ENCODE measurements at places on chromosomes 2 and 18.

- peak; percentile 66 for DNase-seq
Measured at GRCh38 chr18:63366213-63367052, 573 bp downstream of the KDSR start.

DNA sequence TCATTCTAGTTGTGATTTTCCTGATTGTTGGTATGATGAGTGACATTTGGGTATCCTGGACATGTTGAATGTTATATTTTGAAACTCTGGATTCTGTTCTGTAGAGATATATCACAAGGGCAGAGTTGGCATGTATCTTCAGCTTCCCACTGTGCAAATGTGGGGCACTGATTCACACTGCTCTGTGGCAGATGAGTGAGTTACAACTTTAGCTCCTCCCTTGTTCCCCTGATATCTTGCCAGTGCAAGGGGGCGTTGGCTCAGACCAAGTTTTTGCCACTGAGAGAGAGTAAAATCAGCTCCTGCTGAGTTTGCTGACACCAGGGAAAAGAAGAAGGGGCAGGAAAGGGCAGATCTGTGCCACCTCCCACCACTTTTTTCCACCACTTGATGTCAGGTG is 199.6 kb upstream of the MMADHC start:
- DNase-seq: no peak

DNA sequence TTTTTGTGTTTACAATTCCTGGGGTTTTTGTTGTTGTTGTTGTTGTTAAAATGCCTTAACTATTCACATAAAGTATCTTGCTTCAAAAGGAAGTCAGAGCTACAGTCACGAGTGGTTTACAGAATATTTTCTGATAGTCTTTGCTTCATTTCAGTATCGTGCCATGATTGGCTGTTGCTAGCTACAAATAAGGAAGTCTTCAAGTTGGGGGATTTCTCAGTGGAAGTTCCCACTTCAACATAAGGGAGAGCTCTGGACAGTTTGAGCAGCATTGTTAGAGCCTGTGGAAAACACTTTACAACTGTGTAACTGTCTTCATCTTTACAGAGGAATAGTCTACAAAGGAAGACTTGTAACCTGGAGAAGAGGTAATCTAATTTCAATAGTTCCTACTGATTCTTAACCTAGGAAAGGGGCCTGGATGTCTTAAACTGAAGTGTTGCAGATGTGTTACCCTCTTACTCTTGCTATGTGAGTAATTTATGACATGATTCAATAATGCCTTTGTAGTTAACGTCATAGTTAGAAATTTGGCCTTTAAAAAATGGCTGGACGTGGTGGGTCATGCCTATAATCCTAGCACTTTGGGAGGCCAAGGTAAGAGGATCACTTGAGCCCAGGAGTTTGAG is 23.4 kb upstream of the TANK start:
- no peak for DNase-seq

- DNase-seq: no peak
Measured at GRCh38 chr2:73133566-73134197, 20.9 kb upstream of the RAB11FIP5 start.

- no peak for DNase-seq
Measured at GRCh38 chr2:143545949-143546255, 416.7 kb downstream of the ARHGAP15 start.

DNA sequence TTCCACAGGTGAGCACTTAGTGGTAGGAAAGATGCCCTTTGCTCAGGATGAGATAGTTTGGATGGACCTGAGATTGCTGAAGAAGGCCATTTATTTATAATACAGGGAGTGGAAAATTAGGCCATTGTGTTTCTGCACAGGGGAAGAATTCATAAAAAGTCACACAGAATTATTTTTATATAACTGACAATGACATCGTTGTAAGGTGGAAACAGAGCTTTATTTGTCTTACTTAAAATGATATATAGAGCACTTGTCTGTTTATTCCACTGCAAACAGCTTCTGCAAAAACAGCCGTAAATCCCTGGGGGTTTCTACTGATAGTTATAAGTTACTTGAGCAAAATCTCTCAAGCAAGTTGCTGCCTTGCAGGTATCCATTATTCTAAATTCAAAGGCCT is 158.1 kb upstream of the ZNF521 start:
- DNase-seq: no peak

GRCh38 chr2:224999754-225000153 is 42.5 kb downstream of the DOCK10 start:
- DNase-seq: no peak

- no peak for DNase-seq
Measured at GRCh38 chr2:83342860-83343329, 1116.2 kb downstream of the SUCLG1 start.

DNA sequence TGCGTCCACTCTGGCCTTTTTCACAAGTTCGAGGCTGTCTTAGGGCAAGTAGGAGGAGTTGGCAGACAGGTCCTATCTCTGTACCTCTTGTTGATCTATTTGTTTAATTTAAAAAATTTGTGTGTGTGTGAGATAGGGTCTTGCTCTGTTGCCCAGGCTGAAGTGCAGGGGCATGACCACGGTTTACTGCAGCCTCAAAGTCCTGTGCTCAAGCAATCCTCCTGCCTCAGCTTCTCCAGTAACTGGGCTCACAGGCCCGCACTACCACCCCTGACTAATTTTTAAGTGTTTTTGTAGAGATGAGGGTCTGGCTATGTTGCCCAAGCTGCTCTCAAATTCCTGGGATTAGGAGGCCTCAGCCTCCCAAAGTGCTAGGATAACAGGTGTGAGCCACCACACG is 4.2 kb upstream of the SLC35F6 start:
- DNase-seq: no peak

DNA sequence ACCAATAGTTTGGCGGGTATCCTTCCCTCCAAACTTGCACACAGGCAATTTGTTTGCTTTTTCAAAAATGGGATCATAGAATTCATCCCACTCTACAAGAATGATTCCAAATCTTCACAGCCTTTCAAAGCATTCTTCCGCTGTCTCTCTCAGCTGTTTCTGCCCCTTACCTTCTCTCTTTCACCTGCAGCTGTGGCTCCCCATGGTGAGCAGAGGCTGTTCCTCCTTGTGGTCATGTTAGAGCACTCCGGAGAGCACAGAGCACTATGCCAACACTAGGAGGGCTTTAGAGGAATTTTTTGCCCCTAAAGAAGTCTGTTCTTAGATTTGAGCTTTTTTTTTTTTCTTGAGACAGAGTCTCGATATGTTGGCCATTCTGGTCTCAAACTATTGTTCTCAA is 30.4 kb downstream of the MTHFD2 start:
- DNase-seq: no peak

DNA sequence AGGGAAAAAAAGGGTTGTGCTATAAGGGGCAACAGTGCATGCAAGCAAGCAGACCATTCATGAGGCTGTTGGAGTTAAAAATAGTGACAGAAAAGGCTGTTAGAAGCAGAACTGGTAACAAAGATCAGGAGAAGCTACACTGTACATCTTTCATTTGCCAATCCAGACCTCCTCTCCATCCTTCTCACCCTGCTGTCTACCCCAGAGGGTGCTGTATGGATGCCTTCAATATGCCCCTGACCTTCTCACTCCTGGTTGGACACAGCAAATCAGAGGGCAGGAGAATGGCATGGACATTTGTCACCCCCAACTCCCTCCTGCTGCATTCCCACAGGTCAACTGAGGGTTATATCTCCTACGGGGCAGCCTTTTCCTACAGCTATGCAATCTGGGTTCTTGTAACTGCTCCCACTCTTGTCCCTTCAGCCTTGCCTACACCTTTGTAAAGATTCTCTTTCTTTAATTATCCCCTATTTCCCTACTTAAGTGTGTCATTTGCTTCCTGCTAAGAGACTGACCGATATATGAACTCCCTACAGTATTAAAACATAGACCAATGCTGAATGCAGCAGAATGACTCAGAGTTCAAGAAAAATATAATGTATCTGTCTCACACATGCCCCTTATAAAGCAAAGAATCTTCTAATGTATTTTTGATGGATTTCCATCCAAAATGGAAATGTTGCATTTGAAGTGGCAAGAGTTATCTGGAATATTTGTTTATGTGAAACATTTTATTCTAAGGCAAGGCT is 169.2 kb upstream of the NCKAP5 start:
- no peak for DNase-seq

DNA sequence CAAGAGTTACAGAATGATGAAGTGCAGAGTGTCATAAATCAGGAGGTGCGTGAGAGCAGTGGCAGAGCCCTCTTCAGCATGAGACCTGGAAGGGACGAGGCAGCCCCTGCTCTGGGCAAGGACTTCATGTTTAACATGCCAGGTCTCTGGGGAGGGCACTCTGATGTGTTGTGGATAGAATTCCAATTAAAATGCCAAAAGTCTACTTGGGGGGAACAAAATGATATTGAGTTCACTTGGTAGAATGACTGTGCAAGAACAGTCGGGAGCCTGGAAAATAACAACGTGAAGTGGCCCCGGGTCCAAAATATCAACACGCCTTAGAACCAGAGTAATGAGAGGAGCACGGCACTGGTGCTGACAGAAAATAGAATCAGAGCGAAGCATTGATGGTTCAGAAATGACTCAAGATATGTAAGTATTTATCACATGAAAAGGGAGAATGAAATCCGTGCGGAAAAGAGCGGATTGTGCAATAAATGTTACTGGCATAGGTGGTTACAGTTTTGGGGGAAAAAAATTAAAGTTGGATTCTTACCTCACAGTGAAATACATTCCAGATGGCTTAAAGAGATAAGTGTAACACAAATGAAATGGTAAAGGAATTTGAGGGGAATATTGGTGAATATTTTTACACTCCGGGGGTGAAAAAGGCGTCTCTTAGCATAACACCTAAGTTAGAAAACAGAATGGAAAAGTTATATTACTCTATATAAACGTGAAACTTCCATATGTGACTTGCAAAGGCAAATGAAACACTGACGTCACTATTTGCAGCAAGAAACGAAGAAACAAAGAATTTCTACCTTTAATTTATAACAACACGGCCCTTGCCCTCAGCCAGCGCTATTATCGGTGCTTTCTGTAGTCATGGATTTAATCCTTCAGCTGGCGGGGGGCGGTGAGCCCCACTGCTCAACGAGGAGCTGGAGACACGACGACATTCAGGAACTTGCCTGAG is 159.4 kb upstream of the TWIST2 start:
- DNase-seq: no peak

- no peak for DNase-seq
Measured at GRCh38 chr18:79481046-79481790, 85.5 kb downstream of the NFATC1 start.

- DNase-seq: no peak
Measured at GRCh38 chr2:8380566-8380965, 301.3 kb upstream of the ID2 start.
